ENCODE measurements at places on chromosomes 12 and 14. TPM values are rescaled to one million over a fixed set of nuclear protein-coding genes. Genes with fewer than 3 reads are reported as not detected.

- H3K27me3 ChIP-seq = no peaks in the 10 kb centered on the region
- DNase-seq = no peak
- H3K36me3 ChIP-seq = peaks cover 8% of the 10 kb centered on the region
- no peak overlapping the region for H3K4me3 ChIP-seq
- peak overlapping the region; percentile 12 for H3K27ac ChIP-seq
- peaks cover 9% of the 10 kb centered on the region for H3K4me1 ChIP-seq
These were observed 23.3 kb downstream of the ZFYVE21 start for GRCh38 chr14:103738701-103739451.

The TMPRSS12 gene
- total RNA-seq = not detected

DNA sequence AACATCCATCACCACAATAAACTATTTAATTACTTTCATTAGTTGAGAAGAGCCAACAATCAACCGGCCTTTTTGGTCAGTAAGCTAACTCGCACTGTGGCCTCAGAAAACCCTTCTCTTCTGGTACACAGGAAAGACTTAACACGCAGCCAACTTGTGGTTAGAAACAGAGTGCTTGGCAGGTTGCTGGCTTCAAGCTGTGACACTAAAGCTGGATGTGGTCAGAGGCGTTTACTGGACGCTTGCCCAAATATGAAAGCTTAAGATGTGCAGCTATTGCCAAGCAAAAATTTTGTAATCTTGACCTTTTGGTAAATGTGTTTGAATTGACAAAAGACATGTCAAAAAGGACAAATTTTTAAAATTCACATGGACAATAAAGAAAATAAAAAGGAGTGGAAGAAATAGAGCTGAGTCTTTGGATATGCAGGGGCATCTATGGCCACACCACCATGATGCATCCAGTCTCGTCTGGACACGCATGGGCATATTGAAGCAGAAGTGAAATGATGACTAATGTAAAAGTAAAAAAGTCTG, 2.6 kb upstream of the KLRK1 start:
- no peaks in the 10 kb centered on the region for H3K27me3 ChIP-seq
- DNase-seq = no peak
- H3K27ac ChIP-seq = no peak overlapping the region
- H3K4me3 ChIP-seq = no peak overlapping the region
- peaks cover 19% of the 10 kb centered on the region for H3K4me1 ChIP-seq

GRCh38 chr12:9256341-9256740, 48.1 kb upstream of the PZP start:
- H3K4me1 ChIP-seq = peaks cover 23% of the 10 kb centered on the region
- no peaks in the 10 kb centered on the region for H3K36me3 ChIP-seq
- H3K4me3 ChIP-seq = no peak overlapping the region
- DNase-seq = no peak
- peak overlapping the region; percentile 55 for H3K27ac ChIP-seq

DNA sequence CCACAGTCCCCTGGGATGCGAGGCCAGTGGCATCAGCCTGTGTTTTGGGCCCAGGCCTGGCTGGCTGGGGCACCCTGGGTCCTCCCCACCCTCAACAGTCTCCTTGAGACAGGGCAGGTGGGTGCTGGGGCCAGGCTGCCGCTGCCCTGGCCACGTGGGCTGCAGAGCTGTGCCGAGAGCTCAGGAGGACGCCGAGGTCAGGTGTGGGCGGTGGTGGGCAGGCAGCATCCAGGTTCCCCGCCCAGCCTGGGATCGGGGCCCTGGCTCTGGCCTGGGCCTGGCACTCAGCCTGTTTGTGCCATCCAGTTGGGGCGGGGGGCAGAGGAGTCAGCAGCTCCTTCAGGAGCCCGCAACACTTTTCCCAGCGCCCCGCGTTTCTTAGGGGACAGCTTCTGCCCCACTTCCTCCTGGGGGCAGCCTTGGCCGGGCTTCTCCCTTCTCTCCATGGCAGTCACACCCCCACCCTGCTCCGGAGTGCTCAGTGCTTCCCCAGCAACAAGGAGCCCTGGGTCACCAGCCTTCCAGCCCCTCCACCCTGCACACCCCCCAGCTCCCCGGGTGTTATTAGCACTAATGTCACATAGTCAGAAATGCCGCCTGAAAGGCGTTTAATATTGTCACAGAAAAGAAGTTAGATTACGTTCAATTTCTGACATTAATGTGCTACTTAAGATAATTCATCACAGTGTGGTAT, 30.8 kb downstream of the KIF26A start:
- H3K36me3 ChIP-seq = no peaks in the 10 kb centered on the region
- H3K4me1 ChIP-seq = peaks cover 26% of the 10 kb centered on the region
- no peaks in the 10 kb centered on the region for H3K27me3 ChIP-seq
- H3K27ac ChIP-seq = peak overlapping the region; percentile 60
- H3K4me3 ChIP-seq = no peak overlapping the region

DNA sequence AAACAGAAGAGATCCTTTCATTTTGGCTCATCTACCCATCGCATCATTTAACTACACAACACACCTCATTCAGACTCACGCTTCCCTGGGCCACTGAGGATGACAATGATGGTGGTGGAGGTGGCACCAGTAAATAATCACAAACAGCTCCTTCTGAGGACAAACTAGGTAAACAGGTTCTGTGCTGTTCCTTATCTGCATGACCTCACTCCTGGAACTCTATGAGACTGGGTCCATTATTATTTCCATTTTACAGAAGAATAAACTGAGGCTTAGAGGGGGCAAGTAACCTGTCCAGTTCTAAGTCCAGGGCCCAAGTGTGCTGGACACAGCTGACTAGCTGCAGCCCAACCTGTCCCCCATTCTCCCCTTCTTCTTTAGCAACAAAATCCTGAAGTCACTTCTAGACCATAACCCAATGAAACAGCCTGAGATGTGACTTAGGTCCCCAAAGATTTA, 50.4 kb downstream of the ITPK1 start:
- peaks cover 37% of the 10 kb centered on the region for H3K4me1 ChIP-seq
- no peak for DNase-seq

DNA sequence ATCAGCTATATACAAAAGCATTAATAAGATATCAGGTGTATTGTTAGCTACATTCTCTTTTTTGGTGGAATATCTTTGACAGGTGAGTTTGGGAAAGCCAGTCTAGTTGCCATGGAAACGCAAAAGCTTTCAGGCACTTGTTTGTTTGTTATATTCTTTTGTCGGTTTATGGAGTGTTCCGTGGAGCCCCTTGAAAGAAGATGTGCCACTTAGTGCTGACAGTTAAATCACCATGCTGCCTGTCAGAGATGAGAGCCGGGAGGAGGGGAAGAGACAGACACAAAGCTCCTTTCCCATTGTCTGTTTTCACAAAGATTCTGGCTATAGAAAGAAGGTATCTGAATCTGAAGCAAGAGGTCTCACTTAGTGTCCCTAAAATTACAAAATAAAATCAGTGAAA, 170.8 kb downstream of the SNAPC1 start:
- no peak for DNase-seq
- H3K36me3 ChIP-seq = no peaks in the 10 kb centered on the region
- H3K4me1 ChIP-seq = peaks cover 63% of the 10 kb centered on the region
- H3K27me3 ChIP-seq = peaks cover 4% of the 10 kb centered on the region
- H3K4me3 ChIP-seq = no peak overlapping the region

- no peaks in the 10 kb centered on the region for H3K27me3 ChIP-seq
- H3K4me3 ChIP-seq = no peak overlapping the region
- no peaks in the 10 kb centered on the region for H3K4me1 ChIP-seq
These were observed 220.1 kb upstream of the EEA1 start for GRCh38 chr12:93149229-93149628.

The ACSS3 gene
- 20.2 TPM for total RNA-seq

DNA sequence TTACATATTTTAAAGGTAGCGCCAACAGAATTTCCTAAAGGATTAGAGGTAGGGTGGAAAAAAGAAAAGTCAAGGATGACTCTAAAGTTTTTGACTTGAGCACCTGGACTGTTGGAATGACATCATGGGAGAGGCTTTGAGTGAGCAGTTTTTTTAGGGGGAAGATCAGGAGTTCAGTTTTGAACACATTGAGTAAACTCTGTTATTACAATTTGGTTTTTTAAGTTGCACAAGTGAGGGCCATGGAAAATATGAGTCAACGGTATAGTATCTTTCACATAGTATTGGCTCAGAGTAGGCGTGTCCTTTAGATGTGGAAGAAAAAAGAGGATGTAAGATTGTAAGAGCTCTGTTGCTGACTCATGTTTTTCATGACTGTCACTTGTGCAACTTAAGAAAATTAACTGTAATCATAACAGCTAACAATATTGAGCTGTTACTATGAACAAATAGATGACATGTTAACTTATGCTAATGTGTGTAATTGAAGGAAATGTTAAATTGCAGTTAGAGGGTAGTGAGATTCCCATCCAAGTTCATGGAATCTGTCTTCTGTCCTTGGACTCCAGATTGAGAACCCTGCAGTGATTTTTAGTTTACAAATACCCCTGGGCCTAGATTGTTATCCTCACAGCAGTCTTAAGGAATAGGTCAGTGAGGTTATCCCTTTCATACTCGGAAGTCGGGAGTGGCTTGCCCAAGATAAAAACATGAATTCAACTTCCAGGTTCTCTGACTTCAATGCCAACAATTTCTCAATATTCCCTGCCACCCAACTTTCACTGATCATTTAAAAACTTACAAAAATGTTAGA, 48.2 kb upstream of the ATP2B1 start:
- H3K4me1 ChIP-seq = no peaks in the 10 kb centered on the region
- no peak overlapping the region for H3K4me3 ChIP-seq
- no peaks in the 10 kb centered on the region for H3K27me3 ChIP-seq
- H3K36me3 ChIP-seq = no peaks in the 10 kb centered on the region
- H3K27ac ChIP-seq = no peak overlapping the region

- no peak overlapping the region for H3K27ac ChIP-seq
- H3K4me3 ChIP-seq = no peak overlapping the region
- 0 out of 2 replicates have a peak, but pooled peaks cover 3% of the 10 kb centered on the region for H3K27me3 ChIP-seq
- no peak for DNase-seq
- H3K4me1 ChIP-seq = peaks cover 9% of the 10 kb centered on the region
These were observed 10.8 kb upstream of the KRT8 start for GRCh38 chr12:52915637-52916036.

DNA sequence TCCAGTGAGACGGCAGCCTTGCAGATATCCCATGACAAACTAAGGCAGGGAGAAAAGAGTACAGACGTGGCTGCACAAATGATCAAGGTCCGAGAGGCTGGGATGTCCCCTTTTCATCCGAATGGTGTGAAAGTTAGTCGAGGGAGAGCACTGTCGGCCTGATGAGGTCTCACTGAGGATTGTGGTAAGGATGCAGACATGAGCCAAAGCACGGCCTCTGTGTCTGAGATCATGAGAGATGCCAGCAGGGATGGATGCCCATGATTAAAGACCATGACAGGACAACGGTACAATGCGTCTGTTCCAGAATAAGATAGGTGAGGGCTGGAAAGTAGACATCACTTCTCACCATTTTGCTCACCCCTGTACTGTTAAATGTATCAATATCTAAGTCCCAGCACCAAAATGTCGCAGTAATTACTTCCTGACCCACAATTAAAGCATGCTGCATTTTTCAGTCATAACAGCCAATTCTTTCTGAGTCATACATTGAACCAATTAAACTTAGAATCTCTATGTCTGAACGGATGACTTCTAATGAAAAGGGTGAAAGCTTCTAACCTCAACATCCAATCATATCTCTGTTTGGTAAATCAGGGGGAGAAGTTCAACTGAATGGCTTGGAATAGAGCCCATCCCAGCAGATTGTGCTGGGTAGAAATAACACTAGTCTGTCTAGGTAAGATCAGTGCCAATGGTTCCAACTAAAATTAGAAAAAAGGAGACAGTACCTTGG, 249.6 kb upstream of the SOX5 start:
- no peaks in the 10 kb centered on the region for H3K27me3 ChIP-seq
- H3K4me3 ChIP-seq = no peak overlapping the region
- peaks cover 14% of the 10 kb centered on the region for H3K36me3 ChIP-seq
- H3K27ac ChIP-seq = no peak overlapping the region

GRCh38 chr14:58699681-58700205, 62.0 kb downstream of the DACT1 start:
- H3K4me1 ChIP-seq = peaks cover 30% of the 10 kb centered on the region
- no peaks in the 10 kb centered on the region for H3K36me3 ChIP-seq

The FAM222A gene
- 1.3 TPM for total RNA-seq

GRCh38 chr12:106433055-106433454, 75.5 kb downstream of the POLR3B start:
- no peaks in the 10 kb centered on the region for H3K36me3 ChIP-seq
- H3K4me3 ChIP-seq = no peak overlapping the region
- peak overlapping the region; percentile 11 for H3K27ac ChIP-seq
- no peaks in the 10 kb centered on the region for H3K27me3 ChIP-seq
- DNase-seq = no peak

- H3K4me1 ChIP-seq = peaks cover 19% of the 10 kb centered on the region
- H3K4me3 ChIP-seq = no peak overlapping the region
- no peaks in the 10 kb centered on the region for H3K36me3 ChIP-seq
- no peak overlapping the region for H3K27ac ChIP-seq
These were observed 42.1 kb upstream of the USP44 start for GRCh38 chr12:95593266-95593871.

GRCh38 chr14:76958980-76959710, 69.4 kb downstream of the IRF2BPL start:
- H3K27ac ChIP-seq = peak overlapping the region; percentile 83
- H3K4me3 ChIP-seq = no peak overlapping the region
- no peaks in the 10 kb centered on the region for H3K27me3 ChIP-seq
- H3K4me1 ChIP-seq = peaks cover 88% of the 10 kb centered on the region

GRCh38 chr14:76465664-76466063, 89.7 kb downstream of the ESRRB start:
- H3K27ac ChIP-seq = no peak overlapping the region
- H3K4me3 ChIP-seq = no peak overlapping the region
- no peak for DNase-seq
- H3K4me1 ChIP-seq = peaks cover 7% of the 10 kb centered on the region

- DNase-seq = peak; percentile 78
- H3K4me1 ChIP-seq = peaks cover 16% of the 10 kb centered on the region
- peaks cover 78% of the 10 kb centered on the region for H3K27me3 ChIP-seq
These were observed 935 bp upstream of the CRIP1 start for GRCh38 chr14:105485739-105486162.

DNA sequence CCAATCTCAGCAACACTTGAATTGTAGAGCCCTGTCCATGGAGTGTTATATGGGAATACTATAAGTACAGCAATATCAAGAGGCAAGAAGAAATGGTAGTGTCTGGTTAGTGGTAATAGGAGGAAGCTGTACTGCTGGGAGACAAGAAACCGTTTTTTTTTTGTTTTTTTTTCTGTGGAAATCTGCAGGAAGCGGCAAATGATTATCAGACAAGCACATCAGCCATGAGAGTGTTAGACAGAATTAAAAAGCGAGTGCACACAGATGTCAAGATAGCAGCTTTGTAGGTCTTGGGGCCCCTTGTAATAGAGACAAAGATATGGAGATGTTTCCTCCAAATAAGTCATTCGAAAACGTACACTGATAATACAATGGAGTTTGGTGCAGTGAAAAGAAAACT, 6.7 kb downstream of the TESPA1 start:
- DNase-seq = no peak
- H3K27me3 ChIP-seq = no peaks in the 10 kb centered on the region
- H3K4me3 ChIP-seq = no peak overlapping the region
- H3K27ac ChIP-seq = no peak overlapping the region
- H3K4me1 ChIP-seq = peaks cover 18% of the 10 kb centered on the region
